NCI-H1092 treated with DMSO at 0.1 percent for 48 hours (cell line): ENCODE measurements at places on chromosomes 1 and 21.
A peak's percentile ranks its signal among the peaks of the same experiment; 100 is the strongest.

GRCh38 chr1:52569449-52570210, 16.7 kb upstream of the TUT4 start:
- DNase-seq = no peak

GRCh38 chr1:116997066-116997465, 4.5 kb upstream of the CD101 start:
- DNase-seq = no peak

- DNase-seq = peak; percentile 83
Measured at GRCh38 chr1:6447818-6448748, 17.9 kb downstream of the TNFRSF25 start.

DNA sequence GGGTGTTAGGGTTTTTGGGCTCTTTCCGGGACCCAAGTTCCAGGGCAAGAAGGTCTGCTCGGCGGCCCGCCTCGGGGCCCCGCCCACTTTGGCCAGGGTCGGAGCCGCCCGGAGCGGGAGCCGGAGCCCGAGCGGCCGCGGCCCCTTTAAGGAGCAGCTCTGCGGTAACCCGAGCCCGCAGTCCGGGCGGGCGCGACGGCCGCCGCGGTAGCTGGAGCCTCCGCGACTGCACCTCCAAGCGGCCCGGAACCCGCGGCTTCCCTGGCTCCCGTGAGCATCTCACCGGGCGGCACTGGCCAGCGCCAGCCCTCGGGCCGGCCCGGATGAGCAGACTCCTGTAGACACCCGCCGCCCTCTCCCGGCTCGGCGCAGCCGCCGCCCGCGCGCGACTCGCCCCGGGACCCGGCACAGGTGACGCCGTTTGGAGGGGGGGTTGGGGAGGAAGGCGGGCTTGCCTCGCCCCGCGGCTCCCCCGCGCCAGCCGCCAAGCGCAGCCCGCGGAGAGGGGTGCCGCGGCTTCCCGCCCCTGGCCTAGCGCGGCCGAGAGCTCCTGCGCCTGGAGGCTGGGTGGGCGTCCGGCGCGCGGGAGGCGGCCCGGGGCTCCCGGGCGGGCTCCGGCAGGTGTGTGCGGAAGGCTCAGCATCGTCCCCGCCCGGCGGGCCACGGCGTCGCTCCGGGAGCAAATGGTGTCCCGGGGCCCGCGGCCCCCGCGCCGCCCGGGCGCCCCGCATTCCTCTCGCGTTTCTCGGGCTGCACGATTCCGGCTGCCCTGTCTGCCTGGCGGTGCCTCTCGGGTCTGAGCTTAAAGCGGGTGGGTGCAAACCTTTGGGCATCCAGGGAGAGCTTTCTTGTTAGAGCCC, at the start of gene TLCD4:
Gene TLCD4 (plus strand): TSS at position 149 of the 860 bp plus-strand sequence. CDS start 26,547 bp downstream, outside the sequence.
- peak; percentile 78 for DNase-seq

- no peak for DNase-seq
Measured at GRCh38 chr1:8835941-8836643, 18.7 kb upstream of the RERE start.

DNA sequence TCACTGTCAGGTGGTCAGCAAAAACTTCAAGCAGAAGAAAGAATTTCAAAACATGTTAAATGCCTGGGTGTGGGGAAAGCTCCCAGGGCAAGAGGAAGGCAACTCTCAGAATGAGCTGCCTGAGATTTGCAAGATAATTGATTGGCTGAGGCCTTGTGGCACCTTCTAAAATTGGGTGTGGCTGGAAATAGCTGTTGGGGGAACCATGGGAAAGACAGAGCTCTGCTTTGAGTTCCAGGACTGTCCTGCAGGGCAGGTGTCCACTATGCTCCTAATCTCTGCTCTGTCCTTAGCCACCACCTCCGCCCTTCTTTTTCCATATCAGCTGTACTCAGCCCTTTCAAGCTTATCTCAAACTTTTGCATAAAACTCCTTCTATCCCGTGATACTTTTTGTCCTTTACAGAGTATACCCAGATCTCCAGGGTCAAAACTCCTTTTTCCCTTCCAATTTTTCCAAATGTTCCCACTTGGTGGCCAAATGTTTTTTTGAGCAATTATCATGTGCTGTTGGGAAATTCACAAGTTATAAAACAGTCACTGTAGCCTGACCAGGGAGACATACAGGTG, 23.8 kb upstream of the PPP2R5A start:
- DNase-seq = no peak

GRCh38 chr1:36350659-36351226, 27.3 kb upstream of the EVA1B start:
- DNase-seq = no peak

- DNase-seq = no peak
Measured at GRCh38 chr1:25544819-25545218, 1.4 kb downstream of the LDLRAP1 start.

DNA sequence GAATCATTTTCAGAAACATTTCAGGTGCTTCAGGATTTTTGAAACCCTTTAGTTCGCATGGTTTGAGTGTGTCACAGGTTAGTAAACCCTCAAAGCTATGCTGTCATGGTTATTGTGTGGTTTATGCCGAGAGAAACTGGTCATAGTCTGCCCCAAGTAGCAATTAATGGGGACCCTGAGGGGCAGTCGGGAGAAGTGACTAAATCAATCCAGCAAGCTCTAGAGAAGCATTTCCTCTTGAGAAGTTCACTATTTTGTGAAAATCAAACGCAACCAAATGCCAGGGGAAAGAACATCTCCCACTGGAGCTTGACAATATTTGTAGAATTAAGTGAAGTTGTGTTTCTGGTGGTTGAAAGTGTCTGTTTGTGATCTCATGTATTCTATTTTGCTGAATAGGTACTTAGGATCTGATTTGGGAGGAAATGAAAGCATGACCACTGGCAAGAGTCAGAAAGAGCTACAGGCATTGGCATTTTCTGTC, 63.0 kb upstream of the BACH1 start:
- no peak for DNase-seq

DNA sequence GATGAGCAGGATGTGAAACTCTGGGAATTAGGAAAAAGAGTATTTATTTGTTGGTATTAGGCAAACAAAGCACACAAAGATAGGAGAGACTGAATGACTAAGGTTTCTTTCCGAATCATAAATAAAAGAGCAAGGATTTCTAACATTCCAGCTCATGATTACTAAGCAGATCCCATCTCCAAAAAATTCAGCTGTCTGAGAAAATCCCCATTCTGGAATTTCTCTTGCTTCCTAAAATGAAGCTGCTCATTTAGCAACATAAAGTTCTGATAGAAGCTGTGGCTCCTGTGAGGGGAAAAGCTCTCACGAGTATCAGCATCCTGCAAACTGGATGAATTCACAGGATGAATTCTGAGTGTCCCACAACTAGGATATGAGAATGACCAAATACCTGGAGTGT, 6.7 kb upstream of the SH2D5 start:
- no peak for DNase-seq

DNA sequence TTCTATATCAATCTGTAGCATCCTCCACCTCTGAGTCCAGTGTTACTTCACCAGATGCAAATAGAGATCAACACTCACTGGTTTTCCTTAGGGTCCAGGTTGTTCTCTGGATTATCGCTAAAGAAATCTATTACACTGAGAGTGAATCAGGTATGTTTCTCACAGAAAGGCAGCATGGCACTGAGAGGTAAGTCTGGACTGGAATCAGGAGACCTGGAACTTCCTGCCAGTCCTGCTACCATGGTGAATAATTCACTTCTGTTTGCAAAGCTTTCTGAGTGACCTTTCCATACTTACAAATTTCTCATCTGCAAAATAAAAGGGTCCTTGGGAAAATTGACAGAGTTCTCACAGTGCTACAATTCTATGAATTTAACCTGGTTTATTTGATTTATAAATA, 1583.3 kb downstream of the MRPL39 start:
- DNase-seq = peak; percentile 84

- peak; percentile 37 for DNase-seq
Measured at GRCh38 chr1:24003331-24003972, 23.3 kb upstream of the SRSF10 start.
